ENCODE measurements at places on chromosomes 2 and 18.

GRCh38 chr2:235513984-235514626 lies 20.3 kb downstream of the AGAP1 start:
- no peak for DNase-seq

DNA sequence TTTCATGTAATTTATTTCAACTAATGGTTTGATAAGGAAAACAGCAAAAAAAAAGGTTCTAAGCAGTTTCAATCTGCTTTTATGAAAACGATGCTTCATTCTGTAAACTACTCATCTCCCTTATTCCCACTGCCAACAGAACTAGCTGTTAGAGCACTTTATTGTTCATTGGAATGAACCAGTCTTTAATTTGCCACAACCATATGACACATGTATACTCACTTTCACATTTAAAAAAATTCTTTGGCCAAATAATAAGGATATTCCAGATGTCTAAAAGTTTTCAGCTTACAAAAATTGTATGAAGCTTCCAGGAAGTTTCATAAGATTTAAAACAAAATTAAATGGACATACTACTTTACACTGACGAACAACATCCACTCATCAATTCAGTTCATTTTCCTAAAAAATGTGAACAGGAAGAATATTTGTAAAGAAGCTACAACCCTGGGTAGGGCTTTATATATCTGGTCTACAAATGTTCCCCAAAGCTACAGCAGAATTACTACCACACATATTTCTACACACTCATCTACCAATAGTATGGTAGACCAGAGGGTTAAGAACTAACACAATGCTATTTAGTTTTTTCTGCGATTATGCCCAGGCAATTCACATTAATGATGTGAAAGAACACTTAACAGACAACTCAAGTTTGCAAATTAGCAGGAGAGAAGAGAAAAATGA lies 37.7 kb downstream of the ZNF521 start:
- no peak for DNase-seq

- DNase-seq: no peak
Observed at GRCh38 chr2:216838151-216838550, 21.7 kb downstream of the TNP1 start.

DNA sequence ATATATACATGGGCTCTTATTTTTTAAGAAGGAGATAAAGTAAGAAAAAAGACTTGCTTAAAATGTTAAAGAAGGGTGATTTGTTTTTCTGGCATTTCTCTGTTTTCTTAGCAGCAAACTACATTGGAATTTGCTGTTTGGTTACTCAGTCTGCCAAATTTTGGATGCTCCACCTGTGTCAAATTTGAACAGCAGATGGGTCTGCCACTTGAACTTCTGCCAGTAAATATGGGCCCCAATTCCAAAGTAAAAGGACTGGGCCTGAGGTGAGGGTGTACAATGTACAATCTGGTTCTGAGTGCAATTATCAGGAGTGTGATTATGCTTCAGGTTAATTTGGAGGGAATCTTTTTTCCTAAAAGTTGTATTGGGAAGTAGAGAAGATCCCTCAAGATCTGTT lies 794.5 kb downstream of the DSC3 start:
- no peak for DNase-seq

GRCh38 chr2:83528767-83529166 lies 930.3 kb downstream of the SUCLG1 start:
- no peak for DNase-seq

GRCh38 chr2:105796791-105797190 lies 52.1 kb downstream of the NCK2 start:
- DNase-seq: no peak

GRCh38 chr2:96574364-96574763 lies 37.8 kb downstream of the ARID5A start:
- DNase-seq: no peak

DNA sequence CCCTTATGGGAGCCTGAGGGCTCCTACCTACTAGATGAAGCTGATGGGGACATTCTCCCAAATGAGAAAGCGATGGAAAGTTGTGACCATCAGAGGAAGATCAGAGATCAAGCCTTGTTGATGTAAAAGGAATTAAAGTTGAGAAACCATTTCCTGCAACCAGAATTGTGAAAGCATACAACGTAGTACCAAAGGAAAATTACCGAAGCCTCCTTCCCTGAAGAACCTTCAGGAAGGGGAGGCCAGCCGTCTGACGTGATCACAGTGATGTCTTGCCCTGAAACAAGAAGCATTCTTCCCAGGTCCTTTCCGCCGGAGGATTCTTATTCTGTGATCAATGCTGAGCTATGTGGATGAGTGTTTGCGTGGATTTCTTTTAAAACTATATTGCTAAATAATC lies 211.6 kb upstream of the TNP1 start:
- no peak for DNase-seq
